ENCODE measurements at places on chromosomes 16 and 17. TPM values are rescaled to one million over a fixed set of nuclear protein-coding genes. Genes with fewer than 3 reads are reported as not detected.

Gene SOX8
- total RNA-seq = 5.3 TPM

Gene HSPB9
- not detected for total RNA-seq

Gene HSD11B2
- total RNA-seq = not detected

Gene TSNAXIP1
- 0.72 TPM for total RNA-seq

Gene CRISPLD2
- 3.0 TPM for total RNA-seq

Gene ATP1B2
- total RNA-seq = 1.1 TPM

Gene HBQ1
- total RNA-seq = not detected

DNA sequence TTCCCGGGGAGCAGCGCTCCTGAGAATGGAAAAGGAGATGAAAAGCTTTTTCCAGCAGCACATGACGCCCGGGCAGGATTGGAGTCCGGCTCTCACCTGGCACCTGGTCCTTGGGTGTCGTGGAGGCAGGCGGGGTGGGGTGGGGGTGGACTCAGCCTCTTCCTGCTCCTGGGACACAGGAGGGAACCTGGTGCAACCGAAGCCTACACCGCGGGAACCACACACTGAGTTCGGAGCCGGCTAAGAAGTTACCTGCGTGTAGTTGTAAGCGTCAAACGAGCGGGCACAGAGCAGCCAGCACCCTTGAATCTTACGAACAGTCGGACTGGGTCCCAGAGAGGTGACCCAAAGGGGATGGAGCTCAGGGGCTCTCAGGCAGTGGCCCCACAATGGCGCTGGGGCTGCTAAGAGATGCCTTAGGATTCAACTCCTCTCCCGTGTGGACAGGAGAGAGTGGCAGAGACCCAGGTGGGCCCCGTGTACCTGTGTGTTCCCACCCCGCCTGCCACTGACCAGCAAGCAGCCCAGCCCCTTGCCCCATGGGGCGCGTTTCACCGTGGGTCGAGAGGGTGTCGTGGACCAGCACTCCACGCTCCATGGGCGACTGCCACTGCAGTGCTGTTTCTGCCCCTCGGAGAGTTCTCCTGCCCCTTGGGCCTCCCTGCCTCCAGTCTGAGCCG lies 105.8 kb upstream of the METRNL start:
- DNase-seq = no peak

DNA sequence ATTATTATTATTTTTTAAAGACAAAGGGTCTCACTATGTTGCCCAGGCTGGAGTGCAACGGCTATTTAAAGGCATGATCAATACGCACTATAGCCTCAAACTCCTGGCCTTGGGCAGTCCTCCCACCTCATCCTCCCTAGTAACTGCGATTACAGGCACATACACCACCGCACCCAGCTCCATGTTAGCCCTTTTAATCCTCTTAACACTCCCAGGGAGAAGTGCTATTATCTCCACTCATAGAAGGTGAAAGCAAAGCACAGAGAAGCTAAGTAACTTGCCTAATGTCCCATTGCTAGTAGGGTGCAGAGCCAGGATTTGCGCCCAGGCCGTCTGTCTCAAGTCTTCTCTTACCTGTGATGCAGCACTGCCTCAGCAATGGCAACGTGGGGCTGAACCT lies 5.0 kb downstream of the HAS3 start:
- DNase-seq = no peak

DNA sequence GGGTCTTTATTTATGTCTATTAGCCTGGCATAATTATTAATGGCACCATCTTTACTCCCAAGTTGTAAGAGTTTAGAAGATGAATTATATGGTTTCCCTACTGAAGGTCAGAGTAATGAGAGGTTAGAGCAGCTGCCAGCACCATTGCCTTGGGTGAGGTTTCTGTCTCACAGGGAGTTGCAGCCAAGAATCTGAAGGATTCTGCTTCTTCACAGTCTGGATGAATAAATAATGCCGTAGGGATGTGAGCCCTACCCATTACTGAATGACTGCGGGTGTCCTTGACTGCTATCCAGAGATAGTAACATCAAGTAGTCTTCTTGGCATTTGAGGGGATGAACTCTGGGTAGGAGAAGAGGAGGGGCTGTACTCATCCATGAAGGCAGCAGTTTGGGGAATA lies 52.8 kb upstream of the SMIM36 start:
- no peak for DNase-seq

- DNase-seq = peak; percentile 75
Observed at GRCh38 chr16:10964039-10964890, 19.9 kb downstream of the CLEC16A start.

DNA sequence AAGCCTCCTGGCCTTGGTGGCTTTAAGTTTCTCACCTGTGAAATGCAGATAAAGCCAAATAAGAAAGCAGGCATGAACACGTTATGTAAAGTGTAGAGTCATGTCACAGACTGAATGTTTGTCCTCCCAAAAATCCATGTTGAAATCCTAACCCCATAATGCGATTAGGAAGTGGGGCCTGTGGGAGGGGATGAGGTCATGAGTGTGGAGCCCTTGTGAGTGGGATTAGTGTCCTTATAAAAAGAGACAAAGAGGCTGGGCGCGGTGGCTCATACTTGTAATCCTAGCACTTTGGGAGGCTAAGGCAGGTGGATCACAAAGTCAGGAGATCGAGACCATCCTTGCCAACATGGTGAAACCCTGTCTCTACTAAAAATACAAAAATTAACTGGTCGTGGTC lies 19.5 kb upstream of the C16orf78 start:
- DNase-seq = no peak

- no peak for DNase-seq
Observed at GRCh38 chr16:53202398-53202797, 147.6 kb downstream of the CHD9 start.

DNA sequence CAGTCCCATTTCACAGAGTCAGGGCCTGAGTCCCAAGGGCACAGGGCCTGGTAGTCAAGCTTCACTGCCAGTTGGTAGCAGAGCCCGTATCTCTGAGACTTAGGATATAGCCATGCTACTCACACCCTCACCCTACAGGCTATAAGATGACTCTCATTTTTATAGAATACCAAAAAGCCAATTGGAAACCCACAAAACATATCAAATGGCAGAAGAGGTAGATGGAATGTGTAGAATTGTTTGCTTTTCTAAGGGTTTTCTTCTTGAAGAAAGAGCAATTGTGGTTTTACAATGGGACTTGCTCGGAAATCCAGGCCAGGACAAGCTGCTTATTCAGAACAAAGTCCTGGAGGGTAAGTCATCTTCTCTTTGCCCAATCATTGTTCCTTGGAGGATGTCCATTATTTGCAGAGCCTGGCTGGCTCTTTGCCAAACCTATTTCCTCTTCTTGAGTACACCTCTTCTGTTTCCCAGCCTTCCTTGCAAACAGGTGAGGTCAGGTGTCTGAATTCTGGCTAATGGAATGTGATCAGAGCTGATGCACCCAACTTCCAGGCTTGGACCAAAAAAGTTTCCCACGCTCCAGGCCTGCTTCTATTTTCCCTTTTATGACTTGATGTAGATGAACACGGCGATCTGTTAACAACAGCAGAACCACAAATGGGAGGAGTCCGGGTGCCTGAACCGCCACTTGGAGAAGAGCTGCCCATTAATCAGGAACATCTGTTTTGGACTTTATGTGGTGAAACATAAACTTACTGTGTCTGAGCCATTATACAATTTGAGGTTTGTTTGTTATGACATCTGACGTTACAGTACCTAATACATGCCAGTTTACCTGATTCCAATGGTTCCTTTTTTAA lies 16.9 kb upstream of the CCL22 start:
- DNase-seq = no peak

DNA sequence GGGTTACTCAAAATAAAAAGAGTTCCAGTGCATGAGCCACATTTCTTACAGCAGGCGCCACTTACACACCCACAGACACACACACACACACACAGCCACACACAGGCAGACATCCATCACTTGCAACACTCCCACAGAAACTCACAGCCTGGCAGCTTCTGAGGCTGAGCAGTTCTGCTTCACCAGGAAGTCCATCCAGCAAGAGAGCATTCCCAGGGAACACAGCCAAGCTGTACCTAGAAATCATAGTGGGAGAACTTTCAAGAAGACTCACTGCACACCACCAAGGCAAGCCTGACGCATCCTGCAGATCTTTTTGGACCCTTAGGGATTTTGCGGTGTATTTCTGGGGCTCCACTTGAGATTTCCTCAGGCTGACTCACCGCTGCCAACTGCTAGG lies 140.9 kb upstream of the WSB1 start:
- DNase-seq = no peak

- no peak for DNase-seq
Observed at GRCh38 chr16:66510711-66511601, 39.0 kb downstream of the TK2 start.
